ENCODE measurements at places on chromosomes 5 and 9. TPM values are rescaled to one million over a fixed set of nuclear protein-coding genes. Genes with fewer than 3 reads are reported as not detected.

Gene SPATA31C1
- not detected for total RNA-seq

Gene DPYSL3
- total RNA-seq, result 1.1 TPM

Gene OR1B1
- total RNA-seq, result not detected

Gene FBP1
- 0.36 TPM for total RNA-seq

Gene GABBR2
- total RNA-seq, result 6.3 TPM

Gene LEAP2
- 1.4 TPM for total RNA-seq

Gene C7
- total RNA-seq, result 1.4 TPM

Gene PCDHB3
- 0.92 TPM for total RNA-seq

Gene ZNF484
- total RNA-seq, result 5.4 TPM

Gene TSLP
- not detected for total RNA-seq

Gene PRR16
- not detected for total RNA-seq

Gene MAP1B
- 82.3 TPM for total RNA-seq

Gene WNT8A
- not detected for total RNA-seq

Gene MCIDAS
- total RNA-seq, result 2.9 TPM

Gene LHX3
- 0.13 TPM for total RNA-seq

Gene NRG2
- 20.2 TPM for total RNA-seq

Gene OTP
- 0.05 TPM for total RNA-seq

Gene FIBCD1
- 16.3 TPM for total RNA-seq

Gene ZNG1C
- 22.4 TPM for total RNA-seq

Gene CCIN
- total RNA-seq, result 0.13 TPM

Gene TMC1
- 0.36 TPM for total RNA-seq

Gene TAF11L10
- total RNA-seq, result not detected

Gene PRDM9
- not detected for total RNA-seq

Gene NPR3
- 0.10 TPM for total RNA-seq

Gene SLC6A18
- not detected for total RNA-seq

Gene IL9
- total RNA-seq, result not detected

Gene TOR4A
- total RNA-seq, result 37.1 TPM

Gene HAVCR2
- total RNA-seq, result not detected
